Spinal cord (tissue), 10 donors: ENCODE measurements at places on chromosomes 3 and 15.
A peak's percentile ranks its signal among the peaks of the same experiment; 100 is the strongest.

DNA sequence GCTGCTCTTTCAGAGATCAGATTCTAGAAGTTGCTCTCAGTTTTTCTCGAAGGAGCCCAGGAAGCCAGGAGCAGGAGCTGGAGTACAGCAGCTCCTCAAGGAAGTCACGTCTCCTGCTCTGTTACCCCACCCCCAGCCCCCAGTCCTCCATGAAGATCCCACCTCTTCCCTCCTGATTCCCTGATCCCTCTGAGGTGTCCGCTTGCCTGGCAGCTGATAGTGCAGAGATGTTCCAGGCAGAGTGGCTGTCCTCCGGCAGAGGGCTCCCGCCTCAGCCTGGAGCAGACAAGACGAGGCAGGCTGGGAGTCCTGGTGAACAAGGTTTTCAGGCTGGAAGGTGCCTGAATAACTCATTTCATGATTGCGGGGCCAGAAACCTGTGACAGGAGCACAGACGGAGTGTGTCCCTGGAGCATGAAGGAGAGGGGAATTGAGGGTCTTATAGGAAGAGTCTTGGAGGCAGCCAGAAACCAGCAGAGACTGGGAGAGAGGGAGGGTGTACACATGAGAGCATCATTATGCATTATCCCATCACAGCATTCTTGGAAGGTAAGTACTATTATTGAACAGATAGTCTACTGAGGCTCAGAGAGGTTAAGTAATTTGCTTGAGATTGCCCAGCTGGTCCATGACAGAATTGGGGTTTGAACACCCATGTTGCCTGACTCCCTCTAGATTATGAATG, 1.2 kb downstream of the HRH1 start:
- peaks cover 9% of the 10 kb centered on the region for H3K27me3 ChIP-seq
- peak overlapping the region; percentile 52 for H3K4me3 ChIP-seq
- H3K27ac ChIP-seq = peak overlapping the region; percentile 70
- no peaks in the 10 kb centered on the region for H3K36me3 ChIP-seq
- H3K4me1 ChIP-seq = peaks cover 31% of the 10 kb centered on the region
- DNase-seq = peak; percentile 93

GRCh38 chr15:94027581-94027980, 203.8 kb upstream of the MCTP2 start:
- H3K27ac ChIP-seq = no peak overlapping the region
- no peaks in the 10 kb centered on the region for H3K4me1 ChIP-seq
- no peak overlapping the region for H3K4me3 ChIP-seq
- DNase-seq = no peak
- H3K36me3 ChIP-seq = no peaks in the 10 kb centered on the region

DNA sequence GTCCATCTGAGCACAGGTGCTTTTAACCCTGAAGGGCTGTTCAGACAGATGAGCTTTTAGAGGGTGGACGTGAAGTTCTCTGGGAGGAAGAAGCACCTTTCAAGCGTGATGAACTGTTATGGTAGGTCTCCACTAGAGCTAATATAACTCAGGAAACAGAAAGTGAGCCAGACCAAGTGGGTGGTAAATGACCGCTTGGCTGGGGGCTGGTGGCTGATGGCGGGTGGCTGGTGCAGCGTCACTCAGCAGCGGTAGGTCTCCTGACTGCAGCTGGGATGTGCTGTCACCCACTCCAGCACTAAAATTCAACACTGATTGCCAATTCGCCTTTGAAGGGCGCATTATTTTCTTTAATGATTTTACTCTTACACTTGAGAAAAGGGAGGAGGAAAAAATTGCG, 31.2 kb upstream of the LACTB start:
- H3K4me3 ChIP-seq = no peak overlapping the region
- no peaks in the 10 kb centered on the region for H3K27me3 ChIP-seq
- no peak for DNase-seq

GRCh38 chr3:58298190-58298589, 7.9 kb upstream of the RPP14 start:
- no peak for DNase-seq
- no peak overlapping the region for H3K4me3 ChIP-seq
- H3K27ac ChIP-seq = no peak overlapping the region
- H3K27me3 ChIP-seq = peaks cover 4% of the 10 kb centered on the region
- H3K4me1 ChIP-seq = peaks cover 14% of the 10 kb centered on the region

GRCh38 chr3:111926266-111926676, 52.6 kb upstream of the ABHD10 start:
- no peak for DNase-seq
- H3K27me3 ChIP-seq = no peaks in the 10 kb centered on the region
- H3K27ac ChIP-seq = no peak overlapping the region

DNA sequence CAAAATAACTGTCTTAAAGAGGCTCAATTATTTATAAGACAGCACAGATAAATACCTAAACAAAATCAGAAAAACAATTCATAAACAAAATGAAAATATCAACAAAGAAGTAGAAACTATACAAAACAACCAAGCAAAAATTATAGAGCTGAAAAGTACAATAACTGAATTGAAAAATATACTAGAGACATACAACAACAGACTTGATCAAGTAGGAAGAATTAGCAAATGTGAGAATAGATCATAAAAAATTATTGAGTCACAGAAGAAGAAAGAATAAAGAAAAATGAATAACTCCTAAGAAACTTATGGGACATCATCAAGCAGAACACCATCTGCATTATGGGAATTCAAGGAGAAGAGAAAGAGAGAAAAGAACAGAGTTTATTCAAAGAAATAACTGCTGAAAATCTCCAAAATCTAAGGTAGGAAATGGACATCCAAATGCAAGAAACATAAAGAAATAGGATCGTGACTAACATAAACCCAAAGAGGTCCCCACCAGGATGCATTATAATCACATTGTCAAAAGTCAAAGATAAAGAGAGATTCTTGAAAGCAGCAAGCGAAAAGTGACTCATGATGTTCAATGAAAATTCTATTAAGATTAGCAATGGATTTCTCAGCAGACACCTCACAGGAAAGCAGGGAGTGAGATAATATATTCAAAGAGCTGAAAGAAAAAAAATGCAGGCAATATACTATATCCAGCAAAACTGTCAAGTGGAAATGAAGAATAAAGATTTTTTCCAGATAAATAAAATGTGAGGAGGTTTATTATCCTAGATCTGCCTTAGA, 85.9 kb downstream of the DCLK3 start:
- H3K4me1 ChIP-seq = no peaks in the 10 kb centered on the region
- H3K27me3 ChIP-seq = no peaks in the 10 kb centered on the region
- H3K4me3 ChIP-seq = no peak overlapping the region
- DNase-seq = no peak
- H3K36me3 ChIP-seq = no peaks in the 10 kb centered on the region
- H3K27ac ChIP-seq = no peak overlapping the region

- no peak overlapping the region for H3K4me3 ChIP-seq
- H3K27me3 ChIP-seq = no peaks in the 10 kb centered on the region
- H3K4me1 ChIP-seq = no peaks in the 10 kb centered on the region
- H3K36me3 ChIP-seq = peaks cover 11% of the 10 kb centered on the region
Observed at GRCh38 chr15:43886558-43886957, 59.8 kb downstream of the WDR76 start.

GRCh38 chr3:4720316-4721075, 227.3 kb downstream of the ITPR1 start:
- no peaks in the 10 kb centered on the region for H3K36me3 ChIP-seq
- peaks cover 12% of the 10 kb centered on the region for H3K4me1 ChIP-seq
- peaks cover 3% of the 10 kb centered on the region for H3K27me3 ChIP-seq
- no peak for DNase-seq
- no peak overlapping the region for H3K27ac ChIP-seq

GRCh38 chr15:97235611-97235985, 724.9 kb upstream of the ARRDC4 start:
- H3K27ac ChIP-seq = peak overlapping the region; percentile 48
- no peak for DNase-seq
- no peaks in the 10 kb centered on the region for H3K4me1 ChIP-seq
- H3K27me3 ChIP-seq = no peaks in the 10 kb centered on the region
- peak overlapping the region; percentile 1 for H3K4me3 ChIP-seq

GRCh38 chr15:41990691-41991090, 18.3 kb upstream of the EHD4 start:
- no peaks in the 10 kb centered on the region for H3K27me3 ChIP-seq
- H3K4me1 ChIP-seq = peaks cover 3% of the 10 kb centered on the region
- no peaks in the 10 kb centered on the region for H3K36me3 ChIP-seq
- H3K4me3 ChIP-seq = no peak overlapping the region

DNA sequence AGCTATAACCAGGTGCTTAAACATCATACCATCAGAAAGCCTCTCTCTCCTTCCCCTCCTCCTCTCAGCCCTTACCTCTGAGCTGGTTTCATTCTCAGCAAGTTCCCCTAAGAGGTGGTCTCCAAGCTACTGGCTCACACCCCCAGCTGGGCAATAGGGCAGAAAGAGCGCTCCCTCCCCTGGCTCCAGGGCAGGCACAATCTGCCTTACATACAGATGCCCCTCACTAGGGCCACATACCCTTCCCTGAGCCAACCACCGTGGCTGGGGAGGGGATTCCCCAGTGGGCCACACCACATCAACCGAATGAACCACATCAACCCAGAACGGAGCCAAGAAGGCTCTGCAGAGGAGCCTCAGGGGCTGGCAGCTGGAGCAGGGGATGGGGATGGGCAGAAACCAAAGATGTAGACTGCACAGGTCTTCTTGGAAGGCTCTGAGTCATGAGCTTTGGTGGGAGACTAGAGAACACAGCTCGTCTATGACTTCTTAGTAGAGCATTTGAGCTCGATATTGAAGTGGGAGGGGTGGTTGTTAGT, 4.6 kb upstream of the FBLN2 start:
- peaks cover 14% of the 10 kb centered on the region for H3K4me1 ChIP-seq
- no peak for DNase-seq
- H3K27ac ChIP-seq = no peak overlapping the region
- H3K36me3 ChIP-seq = no peaks in the 10 kb centered on the region
- H3K27me3 ChIP-seq = peaks cover 5% of the 10 kb centered on the region

DNA sequence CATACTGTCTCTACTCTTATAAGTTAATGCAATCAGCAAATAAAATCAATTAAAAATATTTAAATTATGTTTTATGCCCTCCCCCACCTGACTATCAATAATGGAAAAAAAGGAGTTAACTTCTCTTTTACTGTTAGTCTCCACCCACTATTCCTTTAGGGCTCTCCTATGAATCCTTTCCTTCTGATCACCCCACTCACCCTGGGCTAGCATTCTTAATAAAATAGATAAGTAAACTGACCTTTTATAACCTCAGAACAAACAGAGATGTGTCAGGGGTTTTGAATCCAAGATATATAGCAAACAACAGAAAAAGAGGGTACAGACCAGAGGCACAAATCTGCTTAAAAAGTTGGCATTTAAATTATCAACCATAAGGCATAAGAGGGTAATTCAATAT, 116.1 kb upstream of the PLXND1 start:
- no peak overlapping the region for H3K4me3 ChIP-seq
- H3K36me3 ChIP-seq = no peaks in the 10 kb centered on the region
- H3K27ac ChIP-seq = no peak overlapping the region

- no peak overlapping the region for H3K4me3 ChIP-seq
- H3K4me1 ChIP-seq = no peaks in the 10 kb centered on the region
- H3K27me3 ChIP-seq = no peaks in the 10 kb centered on the region
- H3K27ac ChIP-seq = no peak overlapping the region
- no peak for DNase-seq
Observed at GRCh38 chr15:90493647-90494046, 36.1 kb upstream of the CRTC3 start.

DNA sequence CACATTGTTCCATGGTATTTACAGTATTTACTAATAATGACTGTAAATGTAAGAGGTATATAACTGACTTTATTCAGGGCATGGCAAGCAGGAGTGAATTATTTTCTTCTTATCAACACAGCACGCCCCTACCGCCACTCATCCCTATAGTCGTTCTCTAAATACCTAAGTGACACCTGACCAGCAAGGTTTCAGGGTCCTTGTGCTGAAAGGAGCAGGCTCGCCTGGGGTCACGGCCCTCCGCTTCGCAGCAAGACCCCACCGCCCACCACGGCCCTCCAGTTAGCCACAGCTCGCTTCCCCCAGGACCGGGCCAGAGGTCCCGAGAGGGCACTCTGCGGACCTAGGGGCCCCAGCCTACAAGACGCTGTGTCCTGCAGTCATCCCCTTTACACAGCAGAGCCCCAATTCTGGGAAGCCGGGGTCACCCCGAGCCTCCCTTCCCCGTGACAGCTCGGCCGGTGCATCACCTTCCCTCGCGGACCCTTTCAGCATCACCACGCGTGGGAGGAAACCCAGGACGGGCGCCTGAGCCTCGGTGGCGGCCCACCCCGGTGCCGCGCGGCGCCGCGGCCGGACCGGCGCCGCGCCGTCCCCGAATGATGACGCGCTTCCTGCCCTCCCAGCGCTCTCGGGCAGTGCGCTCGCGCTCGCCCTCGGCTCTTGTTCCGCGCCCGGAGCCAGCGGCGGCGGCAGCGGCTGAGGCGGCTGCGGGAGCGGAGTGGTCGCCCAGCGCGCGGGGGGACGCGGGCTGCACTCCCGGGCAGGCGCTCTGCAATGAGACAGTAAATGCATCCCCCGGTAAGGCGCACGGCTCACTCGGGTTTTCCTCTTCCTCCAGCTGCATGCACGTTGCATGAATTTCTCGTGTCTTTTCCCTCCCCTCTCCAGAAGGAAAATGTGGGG, 225.1 kb upstream of the C2CD4B start:
- peaks cover 16% of the 10 kb centered on the region for H3K4me1 ChIP-seq
- peak within 1 kb of the TSS; percentile 85 for H3K27ac ChIP-seq
- H3K27me3 ChIP-seq = no peaks in the 10 kb centered on the region
- H3K4me3 ChIP-seq = peak within 1 kb of the TSS; percentile 95
- no peaks in the 10 kb centered on the region for H3K36me3 ChIP-seq

DNA sequence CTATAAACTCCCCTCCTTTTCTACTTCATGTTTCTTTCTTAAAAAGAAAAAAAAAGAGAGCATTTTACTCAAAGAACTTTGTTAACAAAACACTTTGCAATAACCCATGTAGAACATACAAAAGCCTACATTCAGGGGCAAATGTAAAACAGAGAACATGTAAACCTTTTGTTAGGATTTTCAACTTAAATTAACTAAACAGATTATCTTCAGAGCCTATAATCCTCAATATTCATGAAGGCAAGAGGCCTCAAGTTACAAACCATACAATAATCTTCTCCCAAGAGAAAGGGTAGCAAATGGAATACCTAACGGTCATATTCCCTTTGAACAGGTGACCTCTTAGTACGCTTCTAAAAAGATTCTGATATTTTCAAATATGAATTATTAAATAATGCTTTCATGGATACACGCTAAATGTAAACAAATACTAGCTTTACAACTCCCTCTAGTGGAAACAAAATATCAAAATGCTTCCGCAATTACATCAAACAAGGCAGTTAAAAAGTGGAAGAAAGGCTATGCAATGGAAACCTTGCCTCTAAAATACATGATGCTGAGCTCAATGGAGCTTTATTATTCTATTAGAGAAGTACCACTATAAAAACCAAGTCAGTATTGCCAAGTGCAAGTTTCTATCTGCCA, 9.9 kb downstream of the CEP152 start:
- no peaks in the 10 kb centered on the region for H3K27me3 ChIP-seq
- DNase-seq = peak; percentile 82
- H3K36me3 ChIP-seq = no peaks in the 10 kb centered on the region
- no peak overlapping the region for H3K4me3 ChIP-seq

GRCh38 chr3:62732183-62732904, 142.9 kb downstream of the CADPS start:
- H3K4me1 ChIP-seq = no peaks in the 10 kb centered on the region
- no peaks in the 10 kb centered on the region for H3K27me3 ChIP-seq
- no peaks in the 10 kb centered on the region for H3K36me3 ChIP-seq
- no peak overlapping the region for H3K27ac ChIP-seq
- H3K4me3 ChIP-seq = no peak overlapping the region
- no peak for DNase-seq
